ENCODE measurements at places on chromosomes 13 and 19.

- no peaks in the 10 kb centered on the region for H3K4me1 ChIP-seq
- H3K27me3 ChIP-seq, result no peaks in the 10 kb centered on the region
- no peak overlapping the region for H3K27ac ChIP-seq
Observed at GRCh38 chr13:23437916-23438315, 4.4 kb upstream of the SACS start.

DNA sequence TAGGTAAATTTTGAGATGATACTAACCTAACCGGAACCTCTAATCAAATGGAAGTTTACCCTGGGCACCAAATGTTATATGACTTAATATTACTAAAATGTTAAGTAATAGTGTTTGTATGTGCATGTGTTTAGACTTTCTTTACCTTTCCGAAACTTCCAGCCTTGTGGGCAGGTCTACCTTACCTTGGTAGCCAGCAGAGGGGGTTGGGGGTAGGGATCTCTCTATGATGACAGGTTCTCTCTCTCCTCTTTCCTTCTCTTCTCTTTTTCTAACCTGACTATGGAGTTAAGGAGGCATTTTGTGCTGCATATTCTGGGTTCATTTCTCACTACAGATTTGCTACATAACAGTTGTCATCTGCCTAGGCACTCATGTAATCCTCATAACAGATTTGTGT, 6.8 kb upstream of the FRY start:
- no peak for DNase-seq
- H3K27me3 ChIP-seq, result no peaks in the 10 kb centered on the region
- peaks cover 2% of the 10 kb centered on the region for H3K4me1 ChIP-seq
- no peaks in the 10 kb centered on the region for H3K36me3 ChIP-seq
- no peak overlapping the region for H3K4me3 ChIP-seq

DNA sequence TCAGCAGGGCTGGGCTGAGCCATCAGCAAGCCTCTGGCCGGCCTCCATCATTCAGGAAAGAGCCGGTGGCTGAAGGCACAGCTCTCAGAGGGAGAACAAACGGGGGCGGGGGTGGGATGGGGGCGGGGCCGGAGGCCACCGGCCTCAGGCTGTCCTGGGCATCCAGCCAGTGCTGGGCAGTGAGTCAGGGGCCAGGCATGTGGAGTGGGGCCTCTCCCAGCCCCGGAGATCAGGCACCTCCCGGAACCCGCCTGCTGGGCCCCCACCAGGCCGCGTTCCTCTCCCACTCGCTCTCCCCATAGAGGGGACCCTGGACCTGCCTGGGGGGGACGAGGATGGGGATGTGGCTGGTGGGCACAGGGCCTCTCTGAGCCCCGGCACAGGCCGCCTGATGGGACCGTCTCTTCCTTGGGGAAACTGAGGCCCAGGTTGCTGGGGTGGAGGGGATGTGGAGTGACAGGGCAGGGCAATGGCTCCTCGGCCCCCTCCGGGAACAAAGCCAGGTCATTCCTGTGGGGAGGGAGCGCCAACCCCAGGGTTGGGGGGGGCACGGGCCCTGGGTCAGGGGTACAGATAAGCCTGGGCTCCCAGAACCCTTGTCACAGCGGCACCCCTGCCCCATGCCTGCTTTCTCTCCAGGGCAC, 12.9 kb downstream of the SPC24 start:
- no peak overlapping the region for H3K4me3 ChIP-seq
- peak; percentile 84 for DNase-seq
- H3K27me3 ChIP-seq, result no peaks in the 10 kb centered on the region

- H3K27ac ChIP-seq, result no peak overlapping the region
- H3K4me1 ChIP-seq, result no peaks in the 10 kb centered on the region
- no peak overlapping the region for H3K4me3 ChIP-seq
- H3K27me3 ChIP-seq, result no peaks in the 10 kb centered on the region
- DNase-seq, result no peak
Observed at GRCh38 chr13:107450431-107450830, 764.9 kb downstream of the LIG4 start.

DNA sequence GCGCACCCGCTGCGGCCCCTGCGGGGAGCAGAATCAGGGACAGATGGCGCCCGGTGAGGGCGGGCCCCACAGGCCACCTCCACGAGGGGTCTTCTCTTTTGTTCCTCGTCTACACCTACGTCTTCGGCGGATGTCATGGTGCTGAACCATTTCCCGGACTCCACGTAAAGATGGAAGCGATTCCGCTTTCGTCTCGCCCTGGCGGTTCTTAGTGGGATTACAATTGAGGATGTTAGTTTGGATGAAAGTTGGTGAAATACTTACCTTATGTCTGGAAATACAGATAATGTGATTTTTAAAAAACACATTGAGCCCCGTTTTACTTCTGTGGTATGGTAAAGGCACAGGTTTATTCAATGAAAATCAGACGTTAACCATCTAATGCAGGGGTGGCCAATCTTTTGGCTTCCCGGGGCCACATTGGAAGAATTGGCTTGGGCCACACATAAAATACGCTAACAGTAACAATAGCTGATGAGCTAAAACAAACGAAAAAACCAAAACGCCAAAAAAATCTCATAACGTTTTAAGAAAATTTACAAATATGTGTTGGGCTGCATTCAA, 1.4 kb upstream of the ZMYM5 start:
- peak overlapping the region; percentile 75 for H3K4me3 ChIP-seq
- no peaks in the 10 kb centered on the region for H3K36me3 ChIP-seq

- no peak overlapping the region for H3K4me3 ChIP-seq
- DNase-seq, result no peak
- H3K27me3 ChIP-seq, result no peaks in the 10 kb centered on the region
- H3K36me3 ChIP-seq, result no peaks in the 10 kb centered on the region
Observed at GRCh38 chr13:50409220-50409619, 394.0 kb downstream of the KCNRG start.

DNA sequence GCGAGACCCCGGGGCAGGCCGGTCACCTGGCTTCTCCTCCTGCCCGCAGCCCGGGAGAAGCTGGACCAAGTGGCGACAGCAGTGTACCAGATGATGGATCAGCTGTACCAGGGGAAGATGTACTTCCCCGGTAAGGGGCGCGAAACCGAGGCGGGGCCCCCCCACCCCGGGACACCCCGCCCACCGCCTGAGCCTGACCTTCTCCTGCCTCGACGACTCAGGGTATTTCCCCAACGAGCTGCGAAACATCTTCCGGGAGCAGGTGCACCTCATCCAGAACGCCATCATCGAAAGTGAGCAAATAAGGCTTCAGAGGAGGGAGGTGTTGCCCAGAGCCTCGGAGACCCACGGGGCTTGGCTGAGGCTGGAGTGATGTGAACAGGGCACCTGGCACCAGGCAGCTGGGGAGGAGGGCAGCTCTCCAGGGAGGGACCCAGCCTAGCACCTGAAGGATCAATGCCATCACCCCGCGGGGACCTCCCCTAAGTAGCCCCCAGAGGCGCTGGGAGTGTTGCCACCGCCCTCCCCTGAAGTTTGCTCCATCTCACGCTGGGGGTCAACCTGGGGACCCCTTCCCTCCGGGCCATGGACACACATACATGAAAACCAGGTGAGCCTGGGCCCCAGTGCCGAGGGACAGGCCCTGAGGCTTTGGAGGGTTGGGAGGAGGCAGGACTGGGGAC, 629 bp downstream of the IZUMO4 start:
- H3K4me1 ChIP-seq, result peaks cover 20% of the 10 kb centered on the region
- DNase-seq, result no peak

- H3K27ac ChIP-seq, result peak overlapping the region; percentile 68
- peaks cover 34% of the 10 kb centered on the region for H3K4me1 ChIP-seq
- no peaks in the 10 kb centered on the region for H3K36me3 ChIP-seq
- H3K27me3 ChIP-seq, result no peaks in the 10 kb centered on the region
- peak; percentile 93 for DNase-seq
- no peak overlapping the region for H3K4me3 ChIP-seq
Observed at GRCh38 chr13:40440990-40441820, 225.2 kb downstream of the FOXO1 start.

DNA sequence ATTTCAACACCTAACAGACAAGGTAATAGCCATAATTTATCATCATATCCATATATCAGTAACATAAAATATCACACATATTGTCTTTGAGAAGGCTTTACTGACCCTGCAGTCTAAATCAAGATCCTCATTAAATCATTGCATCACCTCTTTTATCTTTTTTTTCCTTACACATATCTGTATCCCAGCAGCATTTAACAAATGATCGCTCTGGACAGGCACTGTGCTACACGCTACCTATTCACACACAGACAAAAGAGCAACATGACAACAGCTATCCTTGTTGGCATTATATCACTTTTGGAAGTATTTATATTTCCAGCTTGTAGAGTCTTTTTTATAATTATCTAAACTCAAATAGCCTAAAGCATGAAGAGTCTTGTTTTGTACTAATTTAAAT, 73.3 kb upstream of the NBEA start:
- no peak overlapping the region for H3K27ac ChIP-seq
- no peaks in the 10 kb centered on the region for H3K4me1 ChIP-seq
- no peaks in the 10 kb centered on the region for H3K27me3 ChIP-seq
- no peaks in the 10 kb centered on the region for H3K36me3 ChIP-seq

GRCh38 chr19:4086411-4086867, 19.7 kb upstream of the ZBTB7A start:
- DNase-seq, result peak; percentile 35
- H3K27me3 ChIP-seq, result no peaks in the 10 kb centered on the region
- no peak overlapping the region for H3K4me3 ChIP-seq
